ENCODE measurements at places on chromosomes 6 and 20. TPM values are rescaled to one million over a fixed set of nuclear protein-coding genes. Genes with fewer than 3 reads are reported as not detected.

The KIF25 gene
- not detected for polyA plus RNA-seq

The GRIK2 gene
- polyA plus RNA-seq: not detected

The YWHAB gene
- 504 TPM for polyA plus RNA-seq

DNA sequence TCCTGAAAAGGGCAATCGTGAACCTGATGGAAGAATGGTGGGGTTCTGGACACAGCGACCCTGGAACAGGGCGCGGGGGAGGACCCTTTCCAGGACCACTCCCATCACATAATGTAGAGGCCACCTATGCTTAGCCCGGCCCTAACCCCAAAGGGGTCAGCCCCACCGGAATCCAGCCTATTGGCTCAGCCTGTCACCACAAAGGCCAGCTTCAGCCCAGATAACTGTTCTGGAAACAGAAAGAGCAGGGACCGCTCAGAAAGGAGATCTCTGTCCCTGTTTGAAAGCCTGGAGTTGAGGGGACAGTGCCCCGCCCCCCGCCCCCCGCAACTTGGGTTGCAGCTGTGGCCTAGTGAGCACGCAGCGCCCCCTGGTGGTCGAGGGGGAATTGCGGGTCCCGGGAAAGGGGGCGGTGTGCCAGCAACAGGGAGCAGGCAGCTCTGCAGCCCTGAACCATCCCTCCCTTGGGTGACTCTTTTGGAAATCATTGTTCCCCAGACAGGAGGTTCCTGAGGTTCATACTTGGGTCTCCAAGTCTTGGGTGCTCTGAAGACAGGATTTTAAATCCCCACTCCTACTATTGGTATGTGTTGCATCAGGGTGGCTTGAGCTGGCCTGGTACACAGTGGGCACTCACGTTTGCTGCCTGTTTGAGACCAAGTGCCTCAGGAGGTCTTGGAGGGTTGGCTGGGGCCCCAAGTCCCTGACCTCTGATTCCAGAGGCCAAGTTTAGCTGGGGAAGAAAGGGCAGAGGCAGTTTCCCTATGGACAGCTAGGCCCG is 1.5 kb downstream of the SIGLEC1 start:
- H3K36me3 ChIP-seq: no peaks in the 10 kb centered on the region
- peak; percentile 58 for DNase-seq
- no peaks in the 10 kb centered on the region for H3K27me3 ChIP-seq
- H3K4me1 ChIP-seq: peaks cover 50% of the 10 kb centered on the region
- H3K4me3 ChIP-seq: peak overlapping the region; percentile 16
- peak overlapping the region; percentile 67 for H3K27ac ChIP-seq

- H3K27me3 ChIP-seq: no peaks in the 10 kb centered on the region
- H3K36me3 ChIP-seq: no peaks in the 10 kb centered on the region
- H3K4me1 ChIP-seq: no peaks in the 10 kb centered on the region
- no peak overlapping the region for H3K4me3 ChIP-seq
- H3K27ac ChIP-seq: no peak overlapping the region
Observed at GRCh38 chr6:168526841-168527281, 85.9 kb downstream of the SMOC2 start.

- H3K27me3 ChIP-seq: no peaks in the 10 kb centered on the region
- peaks cover 32% of the 10 kb centered on the region for H3K36me3 ChIP-seq
- no peak for DNase-seq
- no peak overlapping the region for H3K27ac ChIP-seq
- no peaks in the 10 kb centered on the region for H3K4me1 ChIP-seq
- no peak overlapping the region for H3K4me3 ChIP-seq
Observed at GRCh38 chr6:41103847-41104246, 31.1 kb downstream of the NFYA start.

GRCh38 chr20:32449890-32450401 is 91.8 kb downstream of the ASXL1 start:
- no peaks in the 10 kb centered on the region for H3K27me3 ChIP-seq
- H3K36me3 ChIP-seq: peaks cover 84% of the 10 kb centered on the region
- DNase-seq: no peak
- H3K4me1 ChIP-seq: peaks cover 23% of the 10 kb centered on the region
- H3K27ac ChIP-seq: peak overlapping the region; percentile 20
- no peak overlapping the region for H3K4me3 ChIP-seq

- no peaks in the 10 kb centered on the region for H3K36me3 ChIP-seq
- H3K4me1 ChIP-seq: no peaks in the 10 kb centered on the region
- H3K4me3 ChIP-seq: no peak overlapping the region
Observed at GRCh38 chr6:160299559-160299958, 40.9 kb upstream of the SLC22A2 start.

DNA sequence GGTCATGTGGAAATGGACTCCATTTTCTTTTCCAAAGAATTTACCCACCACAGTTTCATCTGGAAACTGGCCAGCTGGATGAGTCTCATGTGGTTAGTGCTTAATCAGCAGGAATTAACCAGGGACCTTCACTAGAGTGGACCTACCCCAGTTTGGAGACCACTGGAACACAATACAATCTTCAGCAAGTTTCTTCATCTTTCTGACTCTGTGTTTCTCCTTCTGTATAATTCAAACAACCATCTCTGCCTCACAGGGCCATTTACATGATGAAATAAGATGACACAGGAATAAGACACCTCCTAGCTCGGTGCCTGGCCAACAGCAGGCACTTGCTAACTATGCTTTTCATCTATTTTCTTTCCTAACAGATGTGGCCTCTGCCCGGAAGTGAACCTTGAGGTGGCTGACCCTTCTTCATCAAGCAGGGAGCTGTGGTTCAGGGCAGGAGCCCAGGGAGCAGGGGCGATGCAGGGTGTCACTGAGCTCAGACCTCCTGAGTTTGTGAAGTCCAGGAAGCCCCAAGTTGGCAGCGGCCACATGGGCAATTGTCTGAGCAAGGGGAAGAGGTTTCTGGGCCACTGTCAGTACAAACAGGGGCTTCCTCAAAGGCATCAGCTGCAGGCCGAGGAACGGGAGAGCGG is 98.8 kb downstream of the SOD2 start:
- H3K27ac ChIP-seq: no peak overlapping the region
- no peaks in the 10 kb centered on the region for H3K27me3 ChIP-seq
- no peaks in the 10 kb centered on the region for H3K36me3 ChIP-seq
- H3K4me1 ChIP-seq: no peaks in the 10 kb centered on the region

- no peak overlapping the region for H3K27ac ChIP-seq
- peak; percentile 68 for DNase-seq
- no peaks in the 10 kb centered on the region for H3K4me1 ChIP-seq
- H3K4me3 ChIP-seq: no peak overlapping the region
- H3K27me3 ChIP-seq: no peaks in the 10 kb centered on the region
- H3K36me3 ChIP-seq: no peaks in the 10 kb centered on the region
Observed at GRCh38 chr6:4155848-4156466, 20.6 kb upstream of the ECI2 start.

DNA sequence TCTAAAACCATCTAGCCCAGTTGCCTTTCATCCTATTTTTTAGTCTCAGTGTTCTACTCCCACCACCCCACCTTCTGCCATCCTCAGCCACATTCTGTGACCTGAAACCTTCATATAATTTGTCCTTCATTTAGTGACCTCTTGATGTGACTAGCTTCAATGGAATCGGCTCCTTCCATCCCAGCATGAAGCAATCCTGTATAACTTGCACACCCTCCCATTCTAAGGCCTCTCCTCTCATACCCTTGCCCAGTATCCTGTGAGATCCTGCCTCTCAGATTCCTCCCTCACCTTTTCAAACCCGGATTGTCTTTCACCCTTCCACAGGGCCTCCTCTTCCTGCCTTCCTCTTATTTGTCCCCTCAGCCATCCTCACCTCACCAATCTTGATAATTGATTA is 3.1 kb downstream of the ZNF76 start:
- H3K4me3 ChIP-seq: no peak overlapping the region
- peaks cover 37% of the 10 kb centered on the region for H3K4me1 ChIP-seq
- DNase-seq: no peak
- H3K27ac ChIP-seq: no peak overlapping the region

Measured in CD14-positive monocyte (primary cell).